ENCODE measurements at places on chromosomes 5 and 9.

GRCh38 chr9:18851069-18851795 lies 181.8 kb downstream of the SAXO1 start:
- DNase-seq = no peak

GRCh38 chr9:117744369-117744768 lies 40.2 kb downstream of the TLR4 start:
- DNase-seq = no peak

GRCh38 chr9:36835271-36835996 lies 198.6 kb downstream of the PAX5 start:
- no peak for DNase-seq

DNA sequence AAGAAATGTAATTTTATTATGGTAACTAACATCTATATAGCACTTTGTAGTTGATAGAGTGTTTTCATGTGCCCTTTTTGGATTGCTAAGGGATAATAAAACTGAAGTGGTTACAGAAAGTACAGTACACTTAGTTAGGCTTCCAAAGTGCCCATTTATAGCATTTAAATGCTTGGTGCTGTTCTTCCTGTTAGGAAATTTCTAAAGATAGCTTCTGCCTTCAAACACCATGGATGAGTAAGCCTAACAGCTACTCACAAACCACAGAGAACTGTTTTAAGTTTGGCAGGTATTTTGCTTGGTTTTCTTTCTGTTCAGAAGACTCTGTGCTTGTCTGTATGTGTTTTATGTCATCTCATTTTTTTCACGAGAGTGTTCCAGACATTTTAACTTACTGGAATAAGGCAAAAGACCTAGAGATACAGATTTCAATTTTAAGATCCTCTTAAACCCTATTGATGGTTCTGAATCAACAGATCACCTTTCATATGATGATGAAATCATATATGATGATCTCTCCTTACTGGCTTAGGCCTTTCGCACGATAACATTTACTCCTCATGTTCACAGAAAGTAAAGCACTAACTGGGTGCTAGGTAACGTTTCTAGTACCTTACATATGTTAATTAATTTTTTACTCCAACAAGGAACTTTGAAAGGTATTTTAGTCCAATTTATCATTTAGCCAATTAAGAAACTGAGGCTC lies 4.4 kb downstream of the RIMOC1 start:
- no peak for DNase-seq

DNA sequence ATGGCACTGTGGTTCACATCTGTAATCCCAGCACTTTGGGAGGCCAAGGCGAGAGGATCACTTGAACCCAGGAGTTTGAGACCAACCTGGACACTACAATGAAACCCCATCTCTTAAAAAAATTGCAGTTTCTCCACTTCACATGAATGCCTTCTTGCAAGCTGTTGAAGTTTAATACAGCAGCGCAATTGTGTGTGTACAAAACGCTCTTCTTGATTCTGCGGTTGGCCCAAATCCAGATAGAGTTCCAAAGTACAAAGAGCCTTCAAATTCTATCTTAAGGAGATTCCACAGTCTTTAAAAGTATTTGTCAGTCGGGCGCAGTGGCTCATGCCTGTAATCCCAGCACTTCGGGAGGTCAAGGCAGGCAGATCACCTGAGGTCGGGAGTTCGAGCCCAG lies 9.3 kb upstream of the SETX start:
- no peak for DNase-seq

- DNase-seq = no peak
These were observed 18.0 kb downstream of the RXRA start for GRCh38 chr9:134344068-134344799.

DNA sequence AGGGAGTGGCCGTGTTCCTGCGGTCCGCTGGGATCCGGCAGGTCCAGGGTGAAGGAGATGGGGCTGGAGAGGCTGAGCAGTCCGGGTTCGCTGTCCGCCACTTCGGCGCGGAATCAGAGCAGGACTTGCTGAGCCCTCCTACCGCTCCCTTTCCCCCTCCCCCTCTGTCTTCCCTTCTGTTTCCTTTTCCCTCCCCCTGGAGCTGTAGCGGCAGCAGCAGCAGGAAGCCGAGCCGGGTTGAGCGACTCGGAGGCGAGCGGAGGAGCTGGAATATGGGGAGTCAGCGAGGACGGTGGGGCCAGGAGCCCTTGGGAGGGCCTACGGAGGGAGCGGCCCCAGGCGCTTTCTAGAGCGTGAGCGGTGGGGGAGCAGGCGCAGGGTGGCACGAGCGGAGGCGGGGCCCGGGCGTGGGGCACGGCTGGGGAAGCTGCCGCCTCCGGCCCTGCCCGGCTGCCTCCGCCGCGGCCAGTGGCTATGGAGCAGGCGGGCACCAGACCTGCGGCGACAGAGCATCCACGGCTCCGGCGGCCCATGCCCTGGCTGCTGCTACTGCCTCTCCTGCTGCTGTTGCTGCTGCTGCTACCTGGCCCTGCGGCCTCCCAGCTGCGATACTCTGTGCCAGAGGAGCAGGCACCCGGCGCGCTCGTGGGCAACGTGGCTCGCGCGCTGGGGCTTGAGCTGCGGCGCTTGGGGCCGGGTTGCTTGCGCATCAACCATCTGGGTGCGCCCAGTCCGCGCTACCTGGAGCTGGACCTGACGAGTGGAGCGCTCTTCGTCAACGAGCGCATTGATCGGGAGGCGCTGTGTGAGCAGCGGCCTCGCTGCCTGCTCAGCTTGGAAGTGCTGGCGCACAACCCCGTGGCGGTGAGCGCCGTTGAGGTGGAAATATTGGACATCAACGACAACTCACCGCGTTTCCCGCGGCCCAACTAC lies at the start of gene PCDHAC2:
Gene PCDHAC2, plus strand, starts transcription at position 184 of the 933 bp plus-strand sequence. Its CDS starts 291 bp downstream, at position 475.
- peak; percentile 40 for DNase-seq

- no peak for DNase-seq
These were observed 16.2 kb downstream of the SIL1 start for GRCh38 chr5:139181835-139182452.

GRCh38 chr5:77139001-77139400 lies 51.9 kb upstream of the ZBED3 start:
- peak; percentile 13 for DNase-seq

DNA sequence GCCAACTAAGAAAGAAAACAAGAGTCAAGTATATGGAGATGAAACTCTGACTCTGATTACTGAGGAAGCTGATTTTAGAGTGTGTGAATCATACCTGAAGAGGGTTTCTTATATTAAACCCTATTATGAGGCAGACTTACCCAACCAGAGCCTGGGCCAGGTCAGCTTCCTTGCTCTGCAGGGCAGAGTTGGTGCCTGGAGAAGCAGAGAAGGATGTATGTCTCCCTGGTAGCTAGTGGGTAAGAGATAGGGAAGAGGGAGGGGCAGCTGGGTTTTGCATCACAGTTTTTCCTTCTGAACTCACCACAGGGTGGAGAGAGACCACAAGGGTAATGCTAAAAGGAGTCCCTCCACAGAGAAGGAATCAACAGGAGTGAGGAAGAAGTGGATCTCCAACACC lies 104.1 kb downstream of the CMYA5 start:
- DNase-seq = no peak

DNA sequence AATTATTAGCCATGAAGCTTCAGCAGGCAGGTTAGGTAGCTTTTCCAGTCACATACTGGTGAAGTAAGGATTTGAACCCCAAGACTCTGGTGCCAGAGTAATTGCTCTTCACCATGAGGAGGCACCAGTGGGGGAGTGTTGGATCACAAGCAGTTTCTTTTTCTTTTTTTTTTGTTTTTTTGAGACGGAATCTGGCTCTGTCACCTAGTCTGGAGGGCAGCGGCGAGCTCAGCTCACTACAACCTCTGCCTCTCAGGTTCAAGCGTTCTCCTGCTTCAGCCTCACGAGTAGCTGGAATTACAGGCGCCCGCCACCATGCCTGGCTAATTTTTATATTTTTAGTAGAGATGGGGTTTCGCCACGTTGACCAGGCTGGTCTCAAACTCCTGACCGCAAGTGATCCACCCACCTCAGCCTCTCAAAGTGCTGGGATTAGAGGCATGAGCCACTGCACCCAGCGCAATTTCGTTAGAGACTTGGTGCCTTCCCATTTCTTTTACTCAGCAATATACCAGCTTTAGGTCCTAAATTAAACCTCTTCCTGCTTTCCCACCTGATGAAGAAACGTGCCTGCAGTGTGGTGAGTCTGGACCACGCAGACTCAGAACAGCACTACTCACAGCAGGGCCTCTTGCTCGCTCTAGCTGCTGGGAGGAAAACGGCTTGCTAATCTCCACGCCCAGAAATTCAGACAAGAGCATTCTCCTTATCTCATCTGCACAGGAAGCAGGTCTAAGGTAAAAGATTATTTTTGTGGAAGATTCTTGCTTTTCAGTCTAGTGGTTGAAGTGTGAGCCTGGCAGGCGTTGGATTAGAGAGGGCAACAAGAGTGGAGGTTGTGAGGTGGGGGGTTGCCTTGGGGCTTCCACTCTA lies at the start of gene S100Z:
Gene S100Z, plus strand, starts transcription at position 596 of the 873 bp plus-strand sequence. CDS start 25,346 bp downstream, outside the sequence.
- no peak for DNase-seq

DNA sequence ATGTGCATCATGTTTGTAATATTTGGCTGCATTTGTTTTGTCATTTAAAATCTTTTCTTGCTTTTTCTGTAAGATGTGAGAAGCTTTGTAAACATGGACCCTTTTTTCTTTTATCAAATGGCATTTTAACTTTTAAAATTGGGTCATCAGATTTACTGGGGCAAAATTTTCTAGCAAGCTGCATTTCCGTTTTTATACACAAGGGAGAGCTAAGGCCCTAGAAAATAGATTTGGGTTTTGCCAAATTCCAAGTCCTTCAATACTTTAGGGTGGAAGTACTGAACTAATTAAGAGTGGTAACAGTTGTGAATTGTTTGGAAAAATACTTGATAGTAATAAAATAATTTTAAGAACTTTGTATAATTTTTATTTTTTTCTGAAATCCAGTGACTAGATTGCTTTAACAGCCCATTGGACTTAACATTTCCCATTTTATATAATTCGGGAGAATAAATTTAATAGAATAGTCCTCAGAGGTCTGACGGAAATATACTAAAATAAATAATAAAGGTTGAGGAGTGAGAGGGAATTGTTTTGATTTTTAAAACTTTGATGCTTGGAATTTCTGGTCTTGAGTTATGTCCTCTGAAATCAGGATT lies 117.4 kb downstream of the SMARCA2 start:
- DNase-seq = peak; percentile 15

- no peak for DNase-seq
These were observed 16.1 kb downstream of the PDLIM4 start for GRCh38 chr5:132273631-132274030.

GRCh38 chr5:179889885-179890284 lies 17.8 kb downstream of the TBC1D9B start:
- no peak for DNase-seq

DNA sequence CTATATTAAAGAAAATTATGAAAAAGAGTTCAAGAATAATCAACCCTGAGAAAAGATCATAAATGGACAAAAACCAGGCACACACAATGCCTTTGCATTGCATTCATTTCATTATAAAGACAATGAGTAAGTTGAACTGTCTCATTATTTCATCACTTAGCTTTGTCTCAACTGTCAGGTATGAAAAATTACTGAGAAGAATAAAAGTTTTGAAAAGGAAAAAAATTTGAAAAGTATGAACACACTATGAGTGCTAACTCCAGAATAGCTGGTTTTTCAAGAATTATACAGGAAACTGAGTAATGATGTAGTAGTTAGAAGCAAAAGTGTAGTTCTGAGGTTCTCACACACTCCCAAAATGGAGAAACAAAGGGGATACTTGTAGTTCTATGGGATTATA lies 16.3 kb upstream of the ANXA1 start:
- DNase-seq = no peak

DNA sequence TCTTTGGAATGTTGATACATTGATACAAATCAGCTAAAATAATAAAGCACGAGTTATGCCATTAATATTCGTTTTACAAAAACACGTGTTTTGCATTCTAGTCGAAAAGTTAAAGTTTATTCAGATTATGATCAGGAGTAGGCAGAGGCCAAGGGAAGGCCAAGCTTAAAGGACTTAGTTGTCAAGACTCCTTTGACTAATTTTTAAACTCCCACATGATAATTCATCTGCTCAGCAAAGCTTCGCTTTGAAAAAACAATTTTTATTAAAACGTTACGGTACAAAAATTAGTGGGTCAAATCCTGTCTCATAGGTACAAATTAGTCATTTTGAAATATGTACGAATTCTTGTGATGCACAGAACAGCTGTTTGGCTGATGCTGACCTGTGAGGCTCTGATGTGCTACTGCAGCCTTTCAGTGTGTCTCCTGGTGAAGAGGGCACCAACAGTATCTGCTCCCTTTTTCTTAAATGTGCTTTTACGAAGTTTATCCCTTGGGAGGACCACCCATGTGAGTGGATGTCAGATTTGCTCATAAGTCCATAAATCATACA lies 23.0 kb upstream of the NR3C1 start:
- DNase-seq = no peak

DNA sequence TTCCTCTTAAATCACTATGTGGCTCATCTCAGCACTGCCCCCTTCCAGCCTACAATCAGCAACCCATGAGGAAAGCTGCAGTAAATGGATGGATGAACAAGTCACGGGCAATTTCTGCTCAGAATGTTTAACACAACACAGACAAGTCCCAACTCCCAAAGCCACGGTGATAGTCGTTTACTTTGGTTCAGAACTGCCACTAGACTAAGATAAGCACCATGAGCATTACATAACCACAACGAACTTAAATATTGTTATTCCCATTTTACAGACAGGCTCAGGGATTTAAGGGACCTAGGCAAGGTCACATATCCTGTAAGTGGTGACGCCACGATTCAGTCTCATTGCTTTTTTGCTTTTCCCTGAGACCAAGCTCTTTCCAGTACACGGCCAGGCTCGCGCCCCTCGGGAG lies 2.0 kb upstream of the SMIM27 start:
- peak; percentile 37 for DNase-seq

DNA sequence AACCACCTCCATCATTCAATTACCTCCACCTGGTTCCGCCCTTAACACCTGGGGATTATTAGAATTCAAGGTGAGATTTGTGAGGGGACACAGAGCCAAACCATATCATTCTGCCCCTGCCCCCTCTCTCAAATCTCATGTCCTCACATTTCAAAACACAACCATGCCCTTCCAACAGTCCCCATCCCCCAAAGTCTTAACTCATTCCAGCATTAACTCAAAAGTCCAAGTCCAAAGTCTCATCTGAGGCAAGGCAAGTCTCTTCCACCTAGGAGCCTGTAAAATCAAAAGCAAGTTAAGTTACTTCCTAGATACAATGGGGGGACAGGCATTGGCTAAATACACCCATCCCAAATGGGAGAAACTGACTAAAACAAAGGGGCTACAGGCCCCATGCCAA lies 18.8 kb downstream of the PSIP1 start:
- DNase-seq = no peak

DNA sequence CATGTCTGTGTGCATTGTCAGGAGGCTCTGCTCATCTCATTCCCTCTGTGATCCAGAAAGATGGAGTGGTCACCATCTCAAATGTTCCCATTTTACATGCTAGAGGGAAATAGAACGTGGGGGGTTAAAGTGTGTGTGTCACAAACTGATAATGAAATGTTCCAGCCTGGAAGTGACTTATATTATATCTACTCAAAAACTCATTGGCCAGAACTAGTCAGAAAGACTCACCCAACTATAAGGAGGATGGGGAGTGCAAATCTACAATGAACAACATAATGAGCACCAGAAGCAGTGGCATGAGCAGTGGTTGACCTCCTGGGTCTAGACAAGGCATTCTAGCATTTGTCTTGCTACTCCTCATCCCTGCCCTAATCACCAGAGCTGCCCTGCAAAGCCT lies 81.0 kb downstream of the HTR4 start:
- no peak for DNase-seq
